ENCODE measurements at places on chromosomes 7 and 10. TPM values are rescaled to one million over a fixed set of nuclear protein-coding genes. Genes with fewer than 3 reads are reported as not detected.

The MET gene
- total RNA-seq: 15.6 TPM

The ARHGAP22 gene
- total RNA-seq: 10.7 TPM

The ZNF32 gene
- total RNA-seq: 24.0 TPM

The MBLAC1 gene
- total RNA-seq: 4.1 TPM

The SYNPO2L gene
- total RNA-seq: not detected

The RGS10 gene
- 7.2 TPM for total RNA-seq

The PLXNA4 gene
- total RNA-seq: 1.4 TPM

The ABCA13 gene
- 0.83 TPM for total RNA-seq

The KIF20B gene
- total RNA-seq: 16.5 TPM

The SFXN2 gene
- 1.9 TPM for total RNA-seq

The STRA8 gene
- total RNA-seq: not detected

The PROSER2 gene
- 10.7 TPM for total RNA-seq

The UCMA gene
- total RNA-seq: not detected

The TEX36 gene
- total RNA-seq: not detected

The LRRC17 gene
- total RNA-seq: 0.40 TPM

The CCNY gene
- total RNA-seq: 27.7 TPM

The ITIH5 gene
- 29.7 TPM for total RNA-seq

The GIMAP6 gene
- total RNA-seq: 35.5 TPM

The SFXN4 gene
- total RNA-seq: 22.8 TPM

The MOGAT3 gene
- total RNA-seq: 195 TPM

The MDH2 gene
- 179 TPM for total RNA-seq

The UCN3 gene
- total RNA-seq: 2.6 TPM

The STK17A gene
- total RNA-seq: 16.0 TPM

The EFCAB10 gene
- not detected for total RNA-seq

The GDF2 gene
- not detected for total RNA-seq

The STEAP1B gene
- not detected for total RNA-seq

The C7orf57 gene
- not detected for total RNA-seq

The TMEM120A gene
- 103 TPM for total RNA-seq

The GLCCI1 gene
- 7.6 TPM for total RNA-seq

The CCDC3 gene
- 2.5 TPM for total RNA-seq

The C10orf53 gene
- not detected for total RNA-seq

The HELLS gene
- total RNA-seq: 38.4 TPM

The KNDC1 gene
- 1.7 TPM for total RNA-seq

The SEMA3A gene
- total RNA-seq: 12.4 TPM

The TAS2R3 gene
- 5.7 TPM for total RNA-seq

The DNAJC12 gene
- total RNA-seq: 1.9 TPM

The ENKUR gene
- total RNA-seq: not detected

The SUV39H2 gene
- 22.3 TPM for total RNA-seq

The FAM25C gene
- total RNA-seq: not detected

The CRPPA gene
- 2.3 TPM for total RNA-seq

The MINPP1 gene
- total RNA-seq: 22.3 TPM

The PRSS37 gene
- total RNA-seq: not detected

The SPDYE1 gene
- total RNA-seq: not detected

The SPOCK2 gene
- total RNA-seq: 54.5 TPM

The MKI67 gene
- 21.0 TPM for total RNA-seq

The NMT2 gene
- total RNA-seq: 15.9 TPM

The KLHL7 gene
- 26.4 TPM for total RNA-seq

The PON1 gene
- total RNA-seq: not detected

The CHST15 gene
- 15.8 TPM for total RNA-seq

The ELMO1 gene
- total RNA-seq: 82.0 TPM

The RET gene
- total RNA-seq: 1.3 TPM

The AFAP1L2 gene
- 35.5 TPM for total RNA-seq

The ANKRD2 gene
- not detected for total RNA-seq

The YWHAG gene
- 40.5 TPM for total RNA-seq

The MSMB gene
- total RNA-seq: not detected

The EPHB6 gene
- 8.0 TPM for total RNA-seq

The STEAP2 gene
- 22.4 TPM for total RNA-seq
